NCI-H524 (cell line): ENCODE measurements at places on chromosomes 3 and 15.

- DNase-seq, result peak; percentile 94
These were observed 58.3 kb upstream of the TRAK1 start for GRCh38 chr3:42032693-42033349.

DNA sequence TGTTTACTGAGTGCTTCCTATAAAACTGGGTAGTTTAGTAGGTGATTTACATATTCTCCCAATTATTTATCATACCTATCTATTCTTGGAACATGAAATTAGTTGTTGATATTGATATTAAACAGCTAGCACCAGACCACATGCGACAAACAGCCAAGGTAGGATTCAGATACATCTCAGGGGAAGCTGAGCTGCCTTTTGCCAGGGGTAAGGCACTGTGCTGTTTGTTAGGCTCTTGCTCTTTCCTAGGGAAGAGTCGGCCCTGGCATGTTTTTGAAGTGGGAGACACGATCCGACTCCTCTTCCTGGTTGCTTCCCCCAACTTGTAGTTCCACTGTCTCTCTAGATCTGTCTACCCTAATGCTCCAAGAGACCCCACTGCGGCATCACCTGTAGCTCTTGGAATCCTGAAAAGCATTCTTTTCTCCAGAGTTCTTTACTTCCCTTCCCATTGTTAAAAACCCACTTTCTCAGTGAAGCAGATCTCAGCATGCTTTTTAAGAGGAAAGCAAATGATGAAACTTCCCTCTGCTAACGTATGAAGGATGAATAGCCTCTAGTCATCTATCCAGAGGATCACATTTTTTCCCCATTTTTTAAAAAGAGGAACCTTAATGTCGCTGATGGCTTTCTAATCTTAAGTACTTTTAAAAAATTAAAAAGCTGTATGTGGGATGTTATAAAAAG is 138.4 kb downstream of the GHSR start:
- DNase-seq, result no peak

GRCh38 chr3:141469720-141470119 is 17.1 kb upstream of the RASA2 start:
- DNase-seq, result no peak

DNA sequence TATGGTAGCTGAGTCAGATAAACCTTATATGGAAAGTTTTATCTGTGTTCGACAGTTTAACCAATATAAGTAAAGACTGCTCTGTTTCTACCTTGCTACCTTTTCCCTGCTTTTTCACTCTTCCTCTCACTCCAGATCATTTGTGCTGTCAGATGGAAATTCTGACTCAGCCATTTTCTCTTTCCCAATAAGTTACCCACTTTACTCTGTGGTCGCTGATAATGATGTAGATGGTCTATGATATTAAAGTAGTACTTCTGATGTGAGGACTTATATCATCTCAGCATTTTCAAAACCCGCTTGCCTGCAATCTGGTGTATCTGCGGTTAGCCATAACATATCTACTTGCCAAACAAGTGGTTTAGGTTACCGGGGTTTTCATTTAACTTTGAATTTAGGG is 15.0 kb upstream of the UTS2B start:
- no peak for DNase-seq

DNA sequence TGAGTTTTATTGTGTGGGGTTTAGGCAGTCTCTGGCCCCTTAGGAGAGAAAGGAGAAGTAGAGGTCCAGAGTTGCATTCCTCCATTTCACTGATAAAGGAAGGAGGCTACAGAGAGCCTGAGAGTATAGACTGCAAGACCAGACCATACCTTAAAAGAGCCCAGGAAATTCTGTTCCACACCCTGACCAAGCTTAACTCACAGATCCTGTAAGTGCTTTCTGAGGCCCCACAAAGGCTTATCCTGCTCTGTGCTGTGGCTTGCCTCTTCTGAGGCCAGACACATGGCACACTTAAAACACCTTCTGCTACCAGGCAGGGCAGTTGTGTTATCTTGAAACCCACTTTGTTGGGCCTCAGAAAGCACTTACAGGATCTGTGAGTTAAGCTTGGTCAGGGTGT is 39.2 kb upstream of the LEKR1 start:
- peak; percentile 15 for DNase-seq

- no peak for DNase-seq
These were observed 53.1 kb downstream of the TGFBR2 start for GRCh38 chr3:30659270-30660130.

DNA sequence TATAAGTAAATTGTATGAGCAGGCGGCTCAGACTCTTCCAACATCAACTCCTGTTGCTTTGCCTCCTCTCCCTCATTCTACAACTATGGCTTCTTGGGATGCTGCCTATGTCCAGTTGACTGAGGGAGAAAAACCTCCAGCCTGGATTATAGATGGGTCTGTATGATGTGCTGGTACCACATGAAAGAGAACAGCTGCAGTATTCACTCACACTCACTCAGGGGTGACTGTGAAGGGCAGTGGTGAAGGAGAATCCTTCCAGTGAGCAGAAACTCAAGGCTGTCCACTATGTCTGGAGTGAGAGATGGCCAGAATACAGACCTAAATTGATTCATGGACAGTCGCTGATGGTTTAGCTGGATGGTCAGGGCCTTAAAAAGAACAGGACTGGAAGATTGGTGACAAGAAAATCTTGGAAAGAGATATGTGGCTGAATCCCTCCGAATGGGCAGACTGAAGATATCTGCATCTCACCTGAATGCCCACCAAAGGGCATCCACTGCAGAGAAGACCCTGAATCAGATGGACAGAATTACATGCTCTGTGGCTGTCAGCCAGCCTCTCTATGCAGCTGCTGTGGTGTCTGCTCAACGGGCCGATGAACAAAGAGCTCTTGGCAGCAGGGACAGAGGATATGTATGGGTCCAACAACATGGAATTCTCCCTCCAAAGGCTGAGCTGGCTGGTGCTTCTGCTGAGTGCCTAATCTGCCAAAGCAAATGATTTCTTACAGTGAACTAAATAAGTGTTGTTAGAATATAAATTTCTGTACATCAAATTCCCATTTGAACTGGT is 1.9 kb upstream of the BCL2L10 start:
- no peak for DNase-seq

GRCh38 chr3:141603473-141604035 is 116.7 kb downstream of the RASA2 start:
- DNase-seq, result no peak

DNA sequence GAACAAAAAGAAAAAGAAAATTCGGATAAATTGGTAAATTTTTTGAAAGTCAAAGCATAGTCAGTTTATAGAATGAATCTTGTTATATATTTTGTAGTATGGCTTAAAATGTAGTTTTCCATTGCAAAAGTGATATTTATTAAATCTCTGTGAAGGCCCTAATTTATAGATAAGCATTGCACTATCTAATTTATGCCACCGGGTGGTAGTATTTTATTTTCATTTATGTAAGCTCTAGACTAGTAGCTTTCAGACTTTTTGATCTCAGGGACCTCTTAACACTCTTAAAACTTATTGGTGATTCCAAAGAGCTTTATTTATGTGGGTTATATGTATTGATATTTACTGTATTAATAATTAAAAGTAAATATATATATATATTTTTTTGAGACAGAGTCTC is 133.9 kb upstream of the LRRFIP2 start:
- peak; percentile 47 for DNase-seq

GRCh38 chr3:67619991-67620390 is 34.4 kb downstream of the SUCLG2 start:
- no peak for DNase-seq

DNA sequence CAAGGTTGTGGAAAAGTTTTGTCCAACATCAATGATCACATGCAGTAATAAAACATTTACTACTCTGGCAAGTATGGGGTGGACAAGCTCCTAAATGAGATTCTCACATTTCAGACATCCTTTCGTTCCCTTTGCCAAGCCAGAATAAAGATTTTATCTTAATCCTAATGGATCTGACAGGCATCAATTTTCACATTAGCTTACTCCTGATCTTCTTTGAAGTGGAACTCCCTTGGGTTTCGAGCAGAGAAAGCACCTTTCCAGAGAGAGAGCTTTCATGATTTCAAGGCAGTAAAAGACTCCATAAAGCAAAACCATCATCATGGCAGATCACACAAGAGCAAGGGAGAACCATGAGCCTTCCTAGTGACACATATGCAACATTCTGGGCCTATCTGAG is 27.3 kb upstream of the EID1 start:
- peak; percentile 70 for DNase-seq
